ENCODE measurements at places on chromosomes 7 and 10.

DNA sequence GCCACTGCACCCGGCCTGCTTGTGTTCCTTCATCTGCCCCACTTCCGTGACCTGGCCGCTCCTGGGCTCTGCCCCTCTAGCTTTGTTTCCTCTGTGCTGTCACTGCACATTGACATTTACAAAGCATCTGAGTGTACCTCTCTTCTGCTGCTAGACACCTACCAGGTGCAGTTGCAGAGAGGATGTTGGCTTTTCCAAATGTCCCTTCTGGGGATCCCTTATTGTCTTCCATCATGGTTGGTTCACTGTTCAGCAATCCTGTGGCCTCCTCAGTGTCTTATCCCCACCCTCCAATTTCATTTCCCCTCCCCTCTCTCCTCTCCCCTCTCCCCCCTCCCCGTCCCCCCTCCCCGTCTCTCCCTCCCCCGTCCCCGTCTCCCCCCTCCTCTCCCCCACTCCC lies 13.8 kb downstream of the VWA2 start:
- no peak for DNase-seq

DNA sequence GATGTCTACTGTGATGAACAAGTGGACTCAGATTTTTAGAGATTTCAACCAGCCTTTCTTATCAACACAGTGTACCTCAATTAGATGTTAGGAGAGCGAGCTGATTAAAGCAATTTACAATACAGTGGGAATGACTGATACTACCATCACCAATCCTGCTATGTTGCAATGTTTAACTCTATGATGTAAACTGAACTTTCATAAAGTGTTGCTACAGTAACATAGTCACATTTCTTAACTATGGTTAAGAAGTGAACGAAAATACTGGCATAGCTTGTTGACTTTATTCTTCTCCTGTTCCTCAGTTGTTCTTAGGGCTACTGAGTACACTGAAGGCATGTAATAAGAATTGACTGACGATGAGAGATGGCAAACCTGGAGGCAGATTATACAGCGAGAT lies 139.8 kb downstream of the MYOF start:
- DNase-seq = no peak

DNA sequence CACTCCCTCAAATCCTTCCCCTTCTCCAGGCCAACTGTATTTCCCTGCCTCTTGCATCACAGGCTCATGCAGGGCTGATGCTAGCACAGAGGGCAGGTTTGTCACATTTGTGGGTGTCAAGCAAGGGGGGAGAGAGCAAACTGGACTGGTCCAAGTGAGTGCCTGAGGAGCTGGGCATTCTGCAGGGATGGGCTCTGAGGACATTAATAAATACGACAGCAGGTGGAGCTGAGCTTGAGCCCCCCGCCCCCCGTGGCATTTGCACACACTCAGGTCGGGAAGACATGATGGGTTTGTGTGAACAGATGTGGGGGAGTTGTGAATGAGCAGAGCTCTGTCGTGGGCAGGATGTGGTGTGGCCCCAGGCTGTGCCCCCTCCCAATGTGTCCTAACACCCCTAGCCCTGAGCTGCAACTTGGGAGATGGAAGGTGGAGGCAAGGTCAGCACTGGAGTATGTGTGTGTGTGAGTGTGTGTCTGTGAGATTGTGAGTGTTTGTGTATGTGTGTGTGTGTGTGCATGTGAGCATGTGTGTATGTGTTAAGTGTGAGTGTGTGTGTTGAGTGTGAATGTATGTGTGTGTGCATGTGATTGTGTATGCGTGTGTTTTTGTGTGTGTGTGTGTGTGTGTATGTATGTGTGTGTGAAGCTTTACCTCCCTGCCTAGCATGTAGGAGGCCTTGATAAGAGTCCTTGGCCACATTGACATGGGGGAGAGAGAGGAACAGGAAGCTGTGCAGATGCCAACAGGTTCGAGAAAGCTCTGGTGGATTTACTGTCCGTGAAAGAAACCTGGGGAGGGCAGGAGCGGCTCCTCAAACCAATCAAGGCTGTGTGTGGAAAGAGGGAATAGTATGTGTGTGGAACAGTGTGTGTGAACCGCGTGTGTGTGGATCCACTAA lies 9.1 kb downstream of the RASSF4 start:
- DNase-seq = no peak

- DNase-seq = no peak
Measured at GRCh38 chr7:41752615-41753014, 49.7 kb upstream of the INHBA start.

GRCh38 chr10:80324086-80324485 lies 32.5 kb downstream of the DYDC1 start:
- DNase-seq = no peak

- no peak for DNase-seq
Measured at GRCh38 chr10:78623578-78624215, 445.1 kb upstream of the ZMIZ1 start.

DNA sequence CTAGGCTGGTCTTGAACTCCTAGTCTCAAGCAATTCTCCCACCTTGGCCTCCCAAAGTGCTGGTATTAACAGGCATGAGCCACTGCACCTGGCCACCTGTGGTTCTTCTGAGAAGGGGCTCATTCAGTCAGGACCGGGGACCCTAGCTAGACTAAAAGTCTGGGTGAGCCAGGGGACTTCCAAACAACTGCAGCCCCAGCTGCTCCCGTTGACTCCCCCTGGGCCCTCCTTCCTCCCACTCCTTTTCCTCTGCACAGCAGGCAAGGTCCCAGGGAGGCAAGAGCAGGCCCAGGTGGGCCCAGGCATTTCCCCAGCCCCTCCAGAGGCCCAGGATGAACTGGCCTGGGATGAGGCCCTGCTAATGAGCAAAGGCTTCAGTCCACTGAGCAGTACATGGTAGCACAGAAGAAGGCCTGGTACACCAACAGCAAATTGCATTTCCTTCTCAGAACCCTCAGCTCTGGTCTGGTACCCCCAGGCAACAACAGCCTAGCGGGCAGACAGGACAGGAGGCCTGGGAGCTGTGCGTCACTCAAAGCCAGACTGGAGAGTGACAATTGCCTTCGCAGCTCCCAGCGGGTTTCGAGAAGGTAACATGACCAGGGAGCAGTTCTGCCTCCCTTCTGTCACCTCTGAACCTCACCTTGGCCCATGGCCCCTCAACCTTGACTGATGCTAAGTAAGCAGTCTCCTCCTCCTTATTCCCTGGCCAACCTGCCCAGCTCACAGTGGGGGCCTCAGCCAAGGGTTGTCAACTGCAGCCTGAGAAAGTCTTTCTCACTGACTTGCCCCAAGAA lies 30.7 kb upstream of the HSPA12A start:
- DNase-seq = no peak

DNA sequence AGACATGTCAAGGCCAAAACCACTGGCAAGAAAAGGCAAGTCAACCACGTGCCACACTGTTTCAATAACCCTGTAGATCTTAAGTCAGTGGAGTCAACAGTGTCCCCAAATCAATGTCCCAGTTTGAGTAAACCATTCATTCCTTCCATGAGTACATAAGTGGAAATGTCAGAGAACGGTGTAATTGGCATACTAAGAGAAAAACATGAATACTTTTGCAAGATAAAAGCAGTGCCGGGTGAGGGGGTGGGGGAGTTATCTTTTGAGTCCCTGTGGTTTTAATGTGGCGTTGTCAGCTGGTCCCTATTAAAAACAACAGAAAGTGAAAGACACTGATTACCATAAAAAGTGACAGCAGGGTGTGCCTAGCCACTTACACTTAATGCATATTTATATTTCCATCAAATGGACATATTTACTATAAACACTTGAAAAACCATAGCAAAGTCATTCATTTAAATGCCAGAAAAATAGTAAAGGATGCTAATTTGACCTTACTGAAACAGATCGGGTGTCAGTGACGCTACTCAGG lies 37.8 kb downstream of the RSU1 start:
- no peak for DNase-seq

GRCh38 chr10:132488231-132488821 lies 49.3 kb upstream of the INPP5A start:
- no peak for DNase-seq

GRCh38 chr7:55044371-55044717 lies 25.5 kb downstream of the EGFR start:
- DNase-seq = no peak

DNA sequence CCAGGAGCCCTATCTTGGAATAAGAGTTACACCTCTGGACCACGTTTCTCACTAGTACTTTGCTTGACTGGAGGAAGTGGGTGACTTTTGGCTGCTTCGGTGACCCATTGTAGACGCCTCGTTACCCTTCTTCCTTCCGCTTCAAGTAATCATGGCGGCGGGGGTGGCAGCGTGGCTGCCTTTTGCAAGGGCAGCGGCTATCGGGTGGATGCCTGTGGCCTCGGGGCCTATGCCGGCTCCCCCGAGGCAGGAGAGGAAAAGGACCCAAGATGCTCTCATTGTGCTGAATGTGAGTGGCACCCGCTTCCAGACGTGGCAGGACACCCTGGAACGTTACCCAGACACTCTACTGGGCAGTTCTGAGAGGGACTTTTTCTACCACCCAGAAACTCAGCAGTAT lies 1.5 kb downstream of the KCND2 start:
- DNase-seq = no peak

DNA sequence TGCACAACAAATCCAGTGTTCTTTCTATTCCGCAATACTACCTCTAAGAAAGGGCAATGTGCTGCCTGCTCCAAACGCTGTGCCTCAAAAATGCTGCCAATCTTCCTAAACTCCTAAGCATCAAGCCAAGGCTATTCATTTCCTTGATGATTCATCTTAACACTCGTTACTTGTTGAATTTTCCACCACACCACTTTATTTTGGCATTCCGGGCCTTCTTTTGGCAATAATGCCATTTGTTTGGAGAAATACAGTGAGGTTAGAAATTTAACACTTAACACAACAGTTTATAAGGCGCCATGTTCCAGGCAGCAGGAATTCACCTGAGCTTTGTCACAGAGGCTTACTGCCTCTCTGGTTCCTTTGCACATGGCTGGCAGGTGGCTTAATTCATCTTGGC lies 82.6 kb upstream of the ABCB5 start:
- no peak for DNase-seq
